ENCODE measurements at places on chromosomes 5 and 9. TPM values are rescaled to one million over a fixed set of nuclear protein-coding genes. Genes with fewer than 3 reads are reported as not detected.

DNA sequence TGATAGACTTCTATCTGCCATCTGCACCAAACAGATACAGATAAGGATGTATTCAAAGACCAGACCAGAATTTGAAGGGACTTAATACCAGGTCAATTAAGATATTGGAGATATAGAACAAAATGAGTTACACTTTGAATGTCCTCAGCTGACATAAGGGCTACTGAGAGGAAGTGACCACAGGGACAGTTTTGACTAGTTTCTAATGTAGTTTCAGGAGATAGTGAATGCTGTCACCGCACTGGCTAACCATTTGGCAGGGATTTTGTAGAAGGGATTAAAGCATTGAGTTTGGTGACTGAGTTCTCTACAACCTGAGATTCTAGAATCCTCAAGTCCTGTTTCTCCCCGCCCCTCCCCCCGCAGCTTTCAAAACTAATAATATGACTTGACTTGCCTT, 22.7 kb downstream of the CCNH start:
- H3K36me3 ChIP-seq = peaks cover 99% of the 10 kb centered on the region
- DNase-seq = no peak
- no peak overlapping the region for H3K27ac ChIP-seq
- no peaks in the 10 kb centered on the region for H3K27me3 ChIP-seq
- H3K4me3 ChIP-seq = no peak overlapping the region
- H3K4me1 ChIP-seq = no peaks in the 10 kb centered on the region

- no peaks in the 10 kb centered on the region for H3K4me1 ChIP-seq
- H3K36me3 ChIP-seq = no peaks in the 10 kb centered on the region
- DNase-seq = no peak
Measured at GRCh38 chr5:174482607-174483024, 241.8 kb upstream of the MSX2 start.

- peaks cover 43% of the 10 kb centered on the region for H3K27me3 ChIP-seq
- DNase-seq = no peak
- H3K36me3 ChIP-seq = no peaks in the 10 kb centered on the region
- H3K27ac ChIP-seq = no peak overlapping the region
- no peak overlapping the region for H3K4me3 ChIP-seq
Measured at GRCh38 chr5:134046801-134047686, 42.3 kb upstream of the VDAC1 start.

The B4GALT1 gene
- 26.8 TPM for total RNA-seq

The ENHO gene
- not detected for total RNA-seq

- H3K27ac ChIP-seq = no peak overlapping the region
- no peaks in the 10 kb centered on the region for H3K27me3 ChIP-seq
- no peaks in the 10 kb centered on the region for H3K36me3 ChIP-seq
- DNase-seq = no peak
- H3K4me3 ChIP-seq = no peak overlapping the region
Measured at GRCh38 chr5:24555229-24555628, 89.5 kb downstream of the CDH10 start.

The PLPP1 gene
- total RNA-seq = 0.18 TPM

DNA sequence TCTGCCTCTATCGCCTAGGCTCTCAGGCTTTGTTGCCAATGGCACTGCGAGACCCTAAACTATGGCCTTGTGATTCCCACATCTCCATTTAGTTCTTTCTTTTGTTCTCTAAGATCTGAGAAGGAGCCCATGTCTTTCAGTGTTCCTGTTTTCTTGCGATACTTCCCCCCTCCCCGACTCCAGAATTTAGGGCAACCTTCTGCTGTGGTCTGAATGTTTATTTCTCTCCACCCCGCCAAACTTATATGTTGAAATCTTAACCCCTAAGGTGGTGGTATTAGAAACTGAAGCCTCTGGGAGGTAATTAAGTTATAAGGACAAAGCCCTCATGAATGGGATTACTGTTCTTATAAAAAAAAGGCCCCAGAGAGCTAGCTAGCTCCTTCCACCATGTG, 6.4 kb downstream of the TMC1 start:
- no peak overlapping the region for H3K27ac ChIP-seq
- DNase-seq = no peak
- H3K27me3 ChIP-seq = no peaks in the 10 kb centered on the region
- peaks cover 7% of the 10 kb centered on the region for H3K4me1 ChIP-seq
- no peaks in the 10 kb centered on the region for H3K36me3 ChIP-seq
- no peak overlapping the region for H3K4me3 ChIP-seq

The C9orf57 gene
- not detected for total RNA-seq

All from K562 (cell line).